RKO (cell line): ENCODE measurements at places on chromosomes 4 and X.

- DNase-seq: no peak
These were observed 91.5 kb downstream of the ATRX start for GRCh38 chrX:77694491-77694890.

GRCh38 chr4:1369091-1369450 is 22.1 kb downstream of the UVSSA start:
- DNase-seq: no peak

DNA sequence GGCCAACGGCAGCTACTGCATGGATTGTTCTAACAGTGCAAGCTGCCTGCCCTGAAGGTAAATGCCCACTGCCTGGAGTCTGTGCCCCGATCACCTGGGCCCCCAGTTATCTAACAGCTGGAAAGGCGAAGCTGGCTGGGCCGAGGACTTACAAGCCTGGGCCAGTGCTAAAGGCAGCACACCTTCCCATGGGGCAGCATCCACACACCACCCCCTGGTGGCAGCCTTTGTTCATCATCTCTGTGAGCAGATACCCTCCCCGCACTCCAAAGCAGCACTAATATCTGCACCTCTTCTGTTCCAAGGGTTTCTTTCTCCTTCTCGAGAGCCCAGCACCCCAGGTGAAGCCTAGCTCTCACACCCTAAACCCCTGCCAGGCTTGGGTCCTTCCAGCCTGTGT is 7.6 kb downstream of the SLC2A9 start:
- peak; percentile 15 for DNase-seq

GRCh38 chr4:155696726-155697125 is 30.1 kb downstream of the GUCY1A1 start:
- no peak for DNase-seq

- DNase-seq: peak; percentile 67
These were observed 8.7 kb downstream of the SMIM10 start for GRCh38 chrX:134999469-134999868.

GRCh38 chrX:130719413-130719812 is 183.6 kb downstream of the ENOX2 start:
- DNase-seq: no peak

DNA sequence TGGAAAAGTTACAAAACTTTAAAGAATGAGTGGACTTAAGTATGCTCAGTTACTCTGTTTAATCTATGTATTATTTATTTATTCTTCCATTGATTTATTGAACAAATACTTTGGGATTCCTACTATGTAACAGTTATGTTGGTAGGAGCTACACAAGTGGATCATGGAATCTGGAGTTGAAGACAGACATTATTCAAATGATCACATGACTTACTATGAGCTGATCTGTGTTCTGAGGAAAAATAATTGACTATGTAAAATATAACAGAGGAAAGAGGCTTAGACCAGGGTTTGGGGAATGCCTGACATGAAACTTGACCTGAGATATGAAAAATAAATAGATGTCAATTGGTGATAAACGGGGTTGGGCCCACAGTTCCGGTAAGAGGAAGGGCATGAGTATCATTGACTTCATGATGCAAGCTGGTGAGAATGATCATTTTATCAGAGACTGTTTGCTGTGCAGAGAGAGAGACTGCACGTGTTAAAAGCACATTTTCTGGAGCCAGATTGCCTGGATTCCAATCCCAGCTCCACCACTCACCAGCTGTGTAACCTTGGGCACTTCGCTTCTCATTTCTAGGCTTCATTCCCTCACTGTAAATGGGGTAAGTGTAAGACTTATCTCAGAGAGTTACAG is 179.0 kb downstream of the SPCS3 start:
- DNase-seq: no peak

DNA sequence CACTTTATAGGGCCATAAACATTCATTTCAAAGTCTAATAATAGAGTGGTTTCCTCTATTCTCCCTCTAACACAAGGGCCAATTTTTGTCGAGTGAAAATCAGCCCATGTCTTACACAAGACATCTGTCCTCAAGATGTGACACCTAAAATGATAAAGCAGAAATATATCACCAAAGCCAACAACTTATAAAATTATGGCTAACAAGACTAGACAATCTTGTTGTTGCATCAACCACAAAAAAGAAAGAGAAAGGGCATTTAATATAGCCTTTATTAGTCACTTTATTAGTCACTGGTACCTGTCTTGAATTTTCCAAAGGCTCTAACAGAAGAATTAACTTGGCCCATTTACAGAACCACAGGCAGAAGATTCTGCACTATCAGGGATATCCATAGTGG is 161.6 kb downstream of the SMIM20 start:
- DNase-seq: no peak

GRCh38 chrX:51894697-51895336 is 1.4 kb downstream of the MAGED1 start:
- no peak for DNase-seq
